Motor neuron (in vitro differentiated cells): ENCODE measurements at places on chromosomes 5 and 9.

DNA sequence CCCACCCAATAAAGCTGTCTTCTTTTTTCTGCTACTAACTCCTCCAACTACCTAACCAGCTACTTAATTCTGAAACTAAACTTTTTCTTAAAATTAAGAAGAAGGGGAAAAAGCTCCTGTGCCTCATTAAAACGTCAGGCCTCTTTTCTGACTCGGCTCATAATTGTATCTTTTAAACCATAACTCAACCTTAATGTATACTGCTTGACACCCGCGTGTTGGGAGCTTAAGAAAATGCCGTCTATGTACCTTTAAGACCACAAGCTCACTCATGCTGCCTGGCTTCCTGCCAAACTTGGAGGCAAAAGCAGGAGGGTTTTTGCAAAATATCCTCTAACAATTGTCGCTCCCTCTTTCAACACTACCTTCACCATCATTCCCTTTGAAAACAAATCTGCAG lies 5.0 kb downstream of the EBF1 start:
- ATAC-seq = no peak

GRCh38 chr9:90331826-90332575 lies 310.6 kb downstream of the DIRAS2 start:
- no peak for ATAC-seq

DNA sequence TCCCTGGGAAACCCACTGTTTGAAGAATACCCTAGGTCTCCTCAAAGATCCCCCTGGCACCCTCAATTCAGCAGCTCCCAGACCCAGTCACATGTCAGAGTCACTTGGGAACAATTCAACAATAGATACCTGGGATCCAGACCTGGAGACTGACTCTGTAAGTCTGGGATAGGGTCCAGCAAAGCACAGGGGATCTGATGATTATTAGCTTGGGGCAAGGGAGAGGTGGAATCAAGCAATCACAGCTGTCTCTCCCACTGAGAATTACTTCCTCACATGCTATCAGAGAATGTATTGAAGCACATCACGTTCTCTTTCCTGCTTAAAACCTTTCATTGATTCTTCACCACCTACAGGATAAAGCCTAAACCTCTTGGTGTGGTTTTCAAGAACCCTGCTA lies 5.9 kb downstream of the FAM193B start:
- no peak for ATAC-seq

GRCh38 chr9:99663297-99663696 lies 158.4 kb upstream of the NR4A3 start:
- ATAC-seq = no peak

- no peak for ATAC-seq
Observed at GRCh38 chr5:82551192-82551591, 273.0 kb upstream of the RPS23 start.
